ENCODE measurements at places on chromosomes 1 and 21. TPM values are rescaled to one million over a fixed set of nuclear protein-coding genes. Genes with fewer than 3 reads are reported as not detected.

- ATAC-seq = no peak
Measured at GRCh38 chr1:38153066-38153777, 106.6 kb upstream of the POU3F1 start.

- ATAC-seq = no peak
Measured at GRCh38 chr1:101452825-101453224, 216.0 kb downstream of the S1PR1 start.

- ATAC-seq = no peak
Measured at GRCh38 chr1:17192394-17193221, 12.3 kb upstream of the PADI1 start.

DNA sequence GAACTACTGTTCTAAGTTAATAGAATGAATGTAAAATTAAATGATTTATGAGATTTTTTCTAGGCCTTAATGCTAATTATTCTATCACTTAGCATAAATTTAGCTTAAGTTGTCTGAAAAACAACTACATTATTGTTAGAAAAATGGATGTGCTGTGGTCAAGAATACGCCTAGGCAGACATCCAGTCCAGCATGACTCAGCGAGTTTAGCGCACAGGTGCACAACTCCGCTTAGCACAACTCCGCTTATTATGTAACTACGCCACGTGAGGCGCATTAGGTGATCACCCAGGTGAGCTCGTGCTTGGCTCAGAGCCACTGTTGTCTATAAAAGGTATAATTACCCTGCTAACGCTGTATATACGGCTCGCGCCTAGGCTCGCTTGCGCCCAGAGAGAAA, 1043.6 kb upstream of the ADGRL4 start:
- ATAC-seq = no peak

DNA sequence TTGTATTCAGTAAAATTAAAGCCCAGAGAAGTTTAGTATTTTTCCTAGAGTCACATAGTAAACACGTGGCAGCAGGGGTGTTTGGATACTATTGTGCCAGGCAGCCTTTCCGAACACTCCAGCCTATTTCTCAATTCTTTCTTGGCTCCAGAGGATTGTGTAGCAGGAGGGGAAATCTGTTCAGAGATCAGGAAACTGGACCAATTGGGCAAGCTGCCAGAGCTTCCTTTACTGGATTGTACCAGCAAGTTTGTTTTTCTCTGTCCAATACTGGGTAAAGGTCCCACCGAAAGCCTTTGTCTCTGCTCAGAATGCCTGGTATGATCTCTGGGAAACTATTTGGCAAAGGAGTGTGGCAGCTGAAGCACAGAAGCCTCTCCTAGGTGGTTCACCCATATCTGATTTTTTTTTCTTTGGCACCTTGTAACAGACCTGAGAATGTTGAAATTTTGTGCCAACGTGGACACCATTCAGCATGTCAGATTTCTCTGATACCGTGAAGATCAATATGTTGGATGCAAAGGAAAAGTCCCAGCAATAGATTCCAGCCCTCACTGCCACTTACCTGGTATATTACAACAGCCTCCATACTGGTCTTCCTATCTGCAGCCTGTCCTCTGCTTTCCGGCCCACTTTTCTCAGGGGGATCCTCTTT, 126.2 kb downstream of the FGGY start:
- no peak for ATAC-seq

- ATAC-seq = no peak
Measured at GRCh38 chr1:10685196-10685807, 111.1 kb downstream of the CASZ1 start.

GRCh38 chr1:152997901-152998300, 3.6 kb upstream of the SPRR3 start:
- no peak for ATAC-seq

GRCh38 chr1:57819893-57820292, 396.0 kb upstream of the DAB1 start:
- no peak for ATAC-seq

DNA sequence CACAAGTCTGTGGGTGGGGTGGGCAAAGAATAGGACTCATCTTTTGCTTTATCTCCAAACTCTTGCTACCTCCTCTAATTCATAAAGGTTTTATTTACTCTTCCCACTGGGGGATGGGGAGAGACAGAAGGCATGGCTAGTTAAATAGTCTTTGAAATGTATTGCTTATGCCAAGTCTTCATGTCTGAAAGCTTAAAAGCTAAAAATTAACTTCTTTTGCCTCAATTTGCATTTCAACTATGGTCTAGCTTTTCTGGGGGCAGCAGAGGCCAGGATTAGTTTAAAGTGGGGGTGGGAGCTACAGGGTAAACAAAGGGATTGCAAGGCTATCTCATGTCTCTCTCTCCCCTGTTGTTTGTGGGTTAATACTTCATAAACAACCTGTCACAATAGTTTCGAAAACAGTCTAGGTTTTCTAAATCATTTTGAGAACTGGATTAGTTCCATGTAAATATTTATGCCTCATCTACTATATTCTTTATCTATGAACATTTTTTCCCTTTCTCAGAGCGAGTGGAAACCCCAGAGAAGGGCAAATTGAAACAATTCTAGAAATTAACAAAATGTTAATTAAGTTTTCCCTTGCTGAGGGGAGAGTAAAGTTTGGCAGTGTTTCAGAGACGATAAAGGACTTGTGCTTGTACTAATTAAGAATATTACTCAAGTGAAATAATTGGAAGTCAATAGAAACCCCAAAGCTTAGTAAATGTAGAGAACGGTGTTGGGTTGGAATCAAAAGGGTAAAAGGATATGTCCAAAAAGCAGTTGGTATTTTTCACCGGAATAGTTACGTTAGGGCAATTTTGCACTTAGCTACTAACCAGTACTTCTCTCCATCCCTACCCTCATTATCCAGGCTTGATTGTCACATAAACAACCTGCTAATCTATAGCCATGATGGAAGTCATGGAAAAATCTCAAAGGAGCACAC, 182.2 kb downstream of the GIPC2 start:
- ATAC-seq = no peak

DNA sequence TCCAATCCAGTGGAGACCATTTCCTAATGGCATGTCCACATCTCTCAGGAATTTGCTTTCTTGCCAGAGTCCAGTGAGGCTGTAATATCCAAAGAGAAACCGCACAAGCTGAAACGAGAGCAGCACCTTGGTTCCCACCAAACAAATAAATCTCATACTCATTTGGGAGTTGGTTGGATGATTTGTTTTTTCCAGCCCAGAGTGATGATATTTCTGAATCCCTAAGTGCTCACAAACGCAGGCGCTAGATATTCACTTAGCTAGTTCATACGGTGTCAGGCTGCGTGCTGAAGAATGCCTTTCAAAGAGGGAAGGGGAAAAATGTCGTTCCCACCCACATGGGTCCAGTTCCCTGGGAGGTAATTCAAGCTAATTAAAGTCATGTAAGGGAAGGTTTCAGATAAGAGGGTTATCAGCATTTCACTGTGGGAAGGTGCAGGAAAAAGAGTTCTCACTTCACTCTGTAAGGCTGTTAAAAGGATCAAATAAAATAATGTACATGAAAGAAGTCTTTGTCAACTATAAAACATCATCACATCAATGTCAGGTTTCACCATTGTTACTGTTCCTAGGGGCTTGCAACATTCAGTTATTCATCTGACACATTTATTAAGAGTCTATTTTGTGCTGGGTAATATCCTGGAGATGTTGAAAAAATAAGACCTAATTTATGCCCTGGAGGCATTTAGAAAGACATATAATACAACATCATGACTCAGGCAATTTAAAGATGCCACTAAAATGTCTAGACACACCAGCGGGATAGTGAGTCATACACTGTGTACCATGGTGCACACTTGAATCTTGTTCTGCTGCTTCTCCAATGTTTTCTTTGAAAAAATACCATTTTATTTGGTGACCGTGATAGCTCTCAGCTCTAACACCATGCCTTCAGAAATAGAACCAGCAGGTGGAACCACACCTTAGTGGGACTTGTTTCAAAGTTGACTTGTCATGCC, 19.3 kb downstream of the DPT start:
- ATAC-seq = peak; percentile 31

DNA sequence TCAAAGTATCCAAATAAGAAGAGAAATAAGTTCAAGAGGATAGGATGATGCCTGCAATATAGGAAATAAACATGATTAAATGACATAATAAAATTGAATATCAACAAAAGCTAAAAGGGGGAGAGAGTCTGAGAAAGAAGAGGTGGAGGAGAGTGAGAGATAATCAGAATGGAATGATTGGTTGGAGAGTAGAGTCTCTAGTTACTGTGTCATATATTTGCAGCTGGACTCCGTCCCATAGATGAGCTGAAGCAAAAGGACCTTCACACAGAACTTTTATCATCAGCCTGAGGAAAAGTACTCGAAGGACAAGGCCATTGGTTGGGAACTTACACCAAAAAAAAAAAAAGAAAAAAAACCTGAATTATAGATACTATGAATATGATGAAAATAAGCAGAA, 22.8 kb upstream of the S100A2 start:
- no peak for ATAC-seq

- no peak for ATAC-seq
Measured at GRCh38 chr1:115176189-115176588, 86.9 kb upstream of the TSPAN2 start.

DNA sequence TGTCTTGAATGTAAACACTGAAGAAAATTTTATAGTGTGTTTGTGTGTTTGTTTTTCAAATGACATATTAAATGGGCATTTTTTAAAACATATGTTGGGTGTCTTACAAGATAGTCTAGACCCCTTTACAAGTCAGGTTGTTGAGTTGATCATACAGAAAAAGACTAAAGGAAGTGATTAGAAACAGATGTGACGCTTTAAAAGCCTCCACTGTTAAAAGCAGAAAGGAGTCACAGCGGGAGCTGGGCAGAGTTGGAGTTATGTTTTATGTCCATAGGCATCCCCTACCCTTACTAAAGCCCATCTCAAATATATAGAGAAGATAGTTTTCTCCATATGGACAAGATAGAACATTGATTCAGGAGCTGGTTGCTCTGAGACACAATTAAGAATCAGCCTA, 393.9 kb downstream of the PLPP3 start:
- ATAC-seq = no peak

DNA sequence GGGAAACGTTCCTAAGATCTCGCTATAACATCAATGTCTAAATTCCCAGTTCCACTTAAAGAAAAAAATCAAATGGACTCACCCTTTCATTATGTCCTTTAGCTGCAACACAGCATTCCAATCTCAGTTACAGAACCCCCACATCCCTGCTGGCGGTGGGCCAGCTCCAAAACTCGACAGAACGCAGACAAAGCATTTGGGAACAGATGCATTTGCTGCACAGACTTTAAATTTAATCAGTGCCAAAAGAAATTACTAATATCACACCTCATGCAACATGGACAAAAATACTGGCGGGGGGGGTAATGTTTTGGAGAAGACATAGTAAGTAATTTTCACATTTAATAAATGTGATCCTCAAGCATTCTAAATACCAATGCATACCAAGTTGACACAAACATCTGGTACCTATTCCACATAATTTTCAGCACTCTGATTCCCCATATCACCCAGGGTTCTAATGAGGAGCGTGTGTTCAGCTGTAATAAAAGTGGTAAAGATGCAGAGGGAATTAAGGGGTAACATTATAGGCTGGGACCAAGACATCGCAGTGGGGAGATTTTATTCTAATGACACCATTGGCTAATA, 79.7 kb downstream of the TGFBR3 start:
- ATAC-seq = no peak

- no peak for ATAC-seq
Measured at GRCh38 chr1:223486366-223486765, 93.2 kb downstream of the CCDC185 start.

- no peak for ATAC-seq
Measured at GRCh38 chr1:32491386-32491785, 26.5 kb downstream of the ZBTB8B start.

- no peak for ATAC-seq
Measured at GRCh38 chr1:5375481-5375880, 616.7 kb downstream of the NPHP4 start.

DNA sequence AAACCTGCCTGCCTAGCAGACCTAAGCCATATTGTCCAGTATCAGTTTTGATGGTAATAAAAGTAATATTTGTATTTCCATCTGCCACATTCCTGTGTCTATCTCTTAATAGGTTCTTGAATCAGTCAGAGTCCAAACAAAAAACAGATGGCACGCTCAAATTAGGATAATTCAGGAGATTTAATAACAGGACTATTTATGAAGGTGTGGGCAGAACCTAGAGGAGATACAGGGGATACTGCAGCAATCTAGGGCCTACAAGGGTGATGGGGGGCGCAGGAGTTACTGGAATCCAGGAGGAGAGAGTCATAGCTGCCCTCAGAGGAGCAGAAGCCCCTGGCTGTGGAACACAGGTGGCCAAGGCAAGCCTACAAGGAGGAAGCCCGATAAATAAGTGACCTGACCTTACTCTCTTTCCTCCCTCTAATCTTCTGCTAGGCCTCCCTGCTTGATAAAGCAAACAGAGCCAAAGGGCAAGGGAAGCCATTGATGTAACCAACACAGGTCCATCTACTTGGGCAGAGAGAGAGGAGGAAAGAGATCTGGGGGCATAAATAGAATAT, 11.9 kb upstream of the HYI start:
- ATAC-seq = no peak

- no peak for ATAC-seq
Measured at GRCh38 chr21:25931765-25932164, 197.0 kb downstream of the GABPA start.

- ATAC-seq = no peak
Measured at GRCh38 chr21:37932936-37933335, 16.7 kb upstream of the KCNJ6 start.

DNA sequence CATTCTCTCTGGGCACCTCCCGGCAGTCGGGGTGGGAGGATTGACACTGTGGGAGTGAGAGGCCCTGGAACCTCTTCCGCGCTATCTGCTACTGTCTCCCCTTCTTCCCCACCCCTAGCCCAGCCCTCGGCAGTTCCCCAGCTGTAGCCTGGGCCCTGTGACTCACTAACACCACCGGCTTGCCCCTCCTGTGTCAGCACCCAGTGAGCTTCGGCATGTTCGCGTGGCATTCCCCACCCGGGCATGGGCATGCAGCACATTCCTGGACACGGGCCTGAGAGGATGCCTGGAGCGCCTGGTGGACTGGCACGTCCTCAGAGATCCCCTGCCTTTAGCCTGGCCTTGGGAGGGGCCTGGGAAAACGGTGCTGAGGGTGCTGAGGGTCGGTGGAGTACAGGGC, 1.3 kb downstream of the CDK18 start:
- no peak for ATAC-seq

GRCh38 chr1:211985556-211986264, 49.6 kb downstream of the INTS7 start:
- ATAC-seq = peak; percentile 42

- no peak for ATAC-seq
Measured at GRCh38 chr1:71857862-71858261, 424.5 kb downstream of the NEGR1 start.

The PADI2 gene
- total RNA-seq = 0.13 TPM

The CA6 gene
- total RNA-seq = 0.78 TPM

The TFAP2E gene
- total RNA-seq = 0.97 TPM

The SPRR3 gene
- not detected for total RNA-seq

The RBM8A gene
- 275 TPM for total RNA-seq

The HMCN1 gene
- 0.06 TPM for total RNA-seq

The KANK4 gene
- total RNA-seq = not detected

All from activated T-helper 17 cell treated with anti-CD3 and anti-CD28 coated beads, Interleukin-2, amount 50 U/mL, for 72 hours (primary cell).